Left hindlimb (tissue), 1 donor: ENCODE measurements at places on chromosomes 13 and 19.
A peak's percentile ranks its signal among the peaks of the same experiment; 100 is the strongest.

GRCh38 chr13:62060570-62060969 lies 644.9 kb upstream of the PCDH20 start:
- no peak for DNase-seq

GRCh38 chr13:46360604-46361003 lies 26.4 kb downstream of the RUBCNL start:
- DNase-seq = no peak

- peak; percentile 17 for DNase-seq
Observed at GRCh38 chr13:113656003-113656588, 1.9 kb downstream of the ATP4B start.

GRCh38 chr19:2827022-2827421 lies 7.4 kb downstream of the ZNF554 start:
- no peak for DNase-seq

DNA sequence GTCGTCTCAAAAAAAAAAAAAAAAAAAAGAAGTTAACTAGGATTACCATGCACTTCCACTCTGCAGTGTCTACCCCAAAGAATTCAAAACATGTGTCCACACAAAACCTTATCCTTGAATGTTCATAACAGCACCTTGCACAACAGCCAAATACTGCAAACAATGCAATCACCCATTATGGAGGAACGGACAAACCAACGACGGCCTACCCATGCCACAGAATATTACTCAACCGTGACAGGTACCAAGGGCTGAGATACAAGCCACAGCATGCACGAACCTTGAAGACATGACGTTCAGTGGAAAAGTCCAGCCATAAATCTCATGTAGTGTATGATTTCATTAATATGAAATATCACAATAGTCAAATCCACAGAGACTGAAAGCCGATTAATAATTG lies 3.0 kb upstream of the SHISA7 start:
- DNase-seq = no peak

DNA sequence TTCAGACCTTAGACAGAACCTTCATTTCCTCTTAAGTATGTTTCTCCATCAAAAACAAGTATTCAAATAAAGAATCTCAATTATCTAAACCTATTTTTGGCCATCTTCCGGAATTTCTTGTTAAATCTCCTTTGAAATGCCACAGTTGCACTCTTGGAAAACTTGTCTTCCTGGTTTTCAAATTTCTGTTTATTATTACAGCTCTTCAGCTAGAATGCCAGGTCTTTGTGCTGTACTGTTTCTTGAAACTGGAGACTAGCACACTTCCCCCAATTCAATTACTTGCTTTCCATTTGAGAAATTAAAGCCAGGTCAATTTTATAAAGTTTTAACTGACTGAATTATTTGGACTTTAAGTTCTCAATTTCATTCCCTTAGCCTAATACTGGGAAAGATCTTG lies 10.2 kb downstream of the KCNRG start:
- DNase-seq = no peak

DNA sequence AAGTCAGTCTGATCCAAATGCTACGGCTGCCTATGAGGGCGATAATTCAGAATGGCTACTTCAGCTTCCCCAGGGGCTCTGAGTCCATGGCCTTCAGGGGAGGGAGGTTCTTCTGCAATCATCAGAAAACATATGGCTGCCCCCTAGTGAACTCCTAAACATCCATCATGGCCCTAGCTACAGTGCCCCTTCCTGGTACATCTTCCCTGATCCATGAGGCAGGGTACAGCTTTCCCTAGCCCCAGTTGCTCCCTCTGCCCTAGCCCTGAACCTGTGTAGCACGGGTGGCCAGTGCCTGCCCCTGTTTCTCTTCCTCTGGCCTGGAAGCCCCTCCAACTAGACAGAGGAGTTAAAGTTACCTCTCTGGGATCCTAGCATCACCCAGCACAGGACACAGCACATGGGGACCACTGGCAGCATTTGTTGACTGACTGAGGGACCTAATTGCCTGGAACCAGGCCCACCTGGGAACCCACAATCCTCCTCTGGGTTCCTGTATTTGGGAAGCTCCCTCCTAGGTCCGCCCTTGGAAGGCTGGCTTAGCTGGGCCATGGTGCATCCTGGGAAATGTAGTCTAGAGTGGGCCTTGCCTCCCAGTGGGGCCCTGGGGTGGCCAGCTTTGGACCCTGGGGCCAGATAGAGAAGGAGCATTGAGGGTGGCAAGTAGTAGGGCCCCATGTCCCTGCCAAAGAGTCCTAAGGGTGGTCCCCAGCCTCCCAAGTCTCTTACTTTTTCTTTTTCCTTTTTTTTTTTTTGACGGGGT lies 17.7 kb upstream of the SEMA6B start:
- DNase-seq = no peak

GRCh38 chr19:52938761-52939160 lies 15.5 kb upstream of the ZNF888 start:
- DNase-seq = no peak

- DNase-seq = no peak
Observed at GRCh38 chr13:81078048-81078447, 737.1 kb upstream of the SPRY2 start.

GRCh38 chr19:41734585-41734984 lies 20.7 kb upstream of the CEACAM6 start:
- DNase-seq = no peak

GRCh38 chr13:77387607-77388200 lies 60.8 kb upstream of the MYCBP2 start:
- no peak for DNase-seq

GRCh38 chr19:1889907-1890306 lies 4.6 kb upstream of the ABHD17A start:
- no peak for DNase-seq

DNA sequence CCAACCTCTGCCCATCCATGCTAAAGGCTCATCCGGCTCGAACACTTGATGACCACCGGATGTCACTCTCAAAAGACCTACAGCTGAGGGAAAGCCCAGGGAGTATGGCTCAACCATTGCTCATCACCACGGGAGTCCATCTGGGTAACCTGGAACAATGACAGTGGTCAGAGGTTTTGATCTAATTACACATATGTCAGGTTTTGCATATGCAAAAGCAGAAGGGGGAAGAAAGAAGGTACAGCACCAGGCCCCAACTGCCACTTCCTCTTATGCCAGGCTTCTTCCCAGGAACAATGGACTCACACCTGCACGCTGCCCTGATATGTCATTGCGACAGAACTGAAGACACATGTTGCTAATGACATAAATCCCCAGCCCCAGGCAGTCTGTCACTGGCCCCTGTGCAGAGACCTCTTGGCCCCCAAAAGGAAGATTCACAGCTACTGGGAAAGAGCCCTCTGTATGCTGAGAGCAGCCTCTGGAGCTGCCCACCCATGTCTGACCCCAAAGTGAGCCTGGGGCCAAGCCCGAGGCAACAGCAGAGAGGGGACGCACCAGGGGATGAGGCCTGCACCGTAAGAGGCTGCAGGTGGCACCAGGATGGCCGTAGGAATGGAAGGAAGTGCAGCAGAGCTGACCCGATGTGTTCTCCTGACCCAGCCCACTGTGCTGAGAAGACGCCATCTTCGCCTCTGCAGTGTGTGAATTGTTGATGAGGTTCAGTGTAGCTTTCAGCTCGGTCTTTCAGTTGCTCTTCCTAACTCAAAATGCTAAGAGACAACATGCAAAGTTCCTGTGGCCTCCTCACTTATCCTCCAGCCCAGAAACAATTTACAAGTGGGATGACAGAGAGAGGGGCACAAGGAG lies 26.3 kb downstream of the EPS15L1 start:
- DNase-seq = no peak

DNA sequence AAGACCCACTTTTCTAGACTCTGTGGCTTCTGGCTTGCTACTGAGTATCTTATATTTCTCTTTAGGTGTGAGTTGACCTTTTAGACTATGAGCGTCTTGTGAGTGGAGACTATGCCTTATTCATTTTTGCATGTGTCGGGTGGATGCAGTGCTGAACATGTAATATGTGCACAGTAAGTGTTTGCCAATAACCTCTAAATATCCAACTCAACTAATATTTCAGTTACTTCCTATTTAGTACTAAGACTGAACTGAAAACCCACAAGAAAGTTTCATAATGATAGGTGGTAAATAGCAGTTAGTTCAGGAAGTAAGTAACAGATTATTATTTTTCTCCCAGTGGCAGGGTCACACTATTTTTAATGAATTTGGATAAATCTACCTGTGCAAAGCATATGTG lies 269.3 kb downstream of the KCNRG start:
- DNase-seq = no peak

DNA sequence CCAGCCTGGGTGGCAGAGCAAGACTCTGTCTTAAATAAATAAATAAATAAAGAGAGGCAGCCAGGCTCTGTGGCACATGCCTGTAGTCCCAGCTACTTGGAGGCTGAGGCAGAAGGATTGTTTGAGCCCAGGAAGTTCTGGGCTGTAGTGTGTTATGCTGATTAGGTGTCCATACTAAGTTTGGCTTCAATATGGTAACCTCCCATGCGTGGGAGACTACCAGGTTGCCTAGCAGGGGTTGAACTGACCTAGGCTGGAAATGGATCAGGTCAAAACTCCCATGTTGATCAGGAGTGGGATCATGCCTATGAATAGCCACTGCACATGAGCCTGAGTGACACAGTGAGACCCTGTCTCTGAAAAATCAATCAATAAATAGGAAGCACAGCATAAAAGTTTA lies 4.0 kb upstream of the SNRNP70 start:
- no peak for DNase-seq

DNA sequence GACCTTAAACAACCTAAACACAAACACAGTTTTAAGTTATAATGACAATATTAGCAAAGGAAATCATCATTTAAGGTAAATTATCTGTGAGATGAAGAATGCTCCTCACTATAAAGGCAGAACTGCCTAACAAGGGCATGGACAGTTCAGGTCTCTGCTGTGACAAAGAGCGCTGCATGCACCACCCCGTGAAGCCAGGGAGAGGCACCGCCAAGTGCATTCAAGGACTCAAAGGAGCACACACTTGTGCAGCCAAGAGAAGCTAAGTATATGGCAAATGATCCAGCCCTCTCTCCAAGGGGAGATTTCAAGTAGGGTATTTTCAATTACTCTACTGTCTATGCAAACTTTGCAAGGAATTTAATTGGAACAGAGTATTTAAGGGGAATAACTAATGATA lies 126.0 kb downstream of the RAP2A start:
- DNase-seq = no peak

DNA sequence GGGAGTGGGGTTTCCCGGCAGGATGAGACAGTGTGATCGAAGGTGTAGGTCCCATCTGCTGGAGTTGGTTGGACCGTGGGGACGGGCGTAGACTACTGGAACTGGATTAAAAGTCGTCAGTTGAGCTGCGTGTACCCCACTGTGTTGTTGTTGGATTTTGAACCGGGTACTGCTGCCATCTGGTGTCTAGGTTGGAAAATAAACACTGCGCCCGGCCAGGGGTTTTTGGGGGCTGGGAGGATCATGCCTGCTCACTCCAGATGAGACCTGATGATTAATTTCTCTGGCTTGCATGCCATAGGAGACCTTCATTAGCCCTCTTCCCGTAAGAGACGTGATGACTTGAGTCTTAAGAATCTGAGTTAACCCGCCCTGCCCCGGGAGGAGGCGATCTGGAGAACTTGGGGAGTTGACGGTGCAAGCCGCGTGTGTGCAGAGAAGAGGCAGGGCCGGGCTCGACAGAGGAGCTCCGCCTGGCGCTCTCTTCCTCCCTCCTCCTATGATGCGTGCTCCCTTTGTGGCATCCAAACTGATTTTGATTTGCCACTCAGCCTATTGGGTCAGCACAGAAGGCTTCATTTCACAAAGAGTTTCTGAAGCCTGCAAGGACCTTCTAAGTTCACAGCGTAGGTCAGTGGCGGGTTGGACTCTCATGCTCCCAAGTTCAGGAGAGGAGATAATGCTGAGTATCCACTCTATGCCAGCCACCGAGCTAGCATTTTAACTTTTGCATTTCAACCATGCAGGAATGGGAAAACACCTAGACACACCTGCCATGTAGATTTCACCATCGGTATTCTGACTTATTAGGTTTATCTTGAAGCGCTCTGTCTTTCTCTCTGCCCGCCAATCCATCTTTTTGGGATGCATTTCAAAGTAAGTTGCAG lies 2.7 kb downstream of the UHRF1 start:
- DNase-seq = peak; percentile 79

DNA sequence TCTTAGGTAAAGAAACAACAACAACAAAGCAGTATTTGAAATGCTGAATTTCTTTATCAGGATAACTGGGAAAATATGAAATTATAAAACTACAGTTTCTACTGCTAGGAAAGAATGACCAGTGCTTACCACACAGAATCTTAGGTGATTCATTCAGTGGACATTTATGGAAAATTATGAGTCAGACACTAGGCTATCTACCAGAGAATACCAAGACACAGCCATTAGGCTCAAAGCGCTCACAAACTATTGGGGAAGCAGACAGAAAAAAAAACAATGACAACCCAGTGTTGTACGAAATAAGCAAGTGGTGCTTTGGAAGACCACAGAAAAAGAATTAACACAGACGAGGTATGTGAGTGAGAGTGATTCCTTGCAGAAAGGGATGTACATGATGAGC lies 1019.5 kb downstream of the PCDH9 start:
- DNase-seq = no peak

GRCh38 chr13:40191186-40191980 lies 475.1 kb downstream of the FOXO1 start:
- no peak for DNase-seq

- peak; percentile 61 for DNase-seq
Observed at GRCh38 chr19:51724543-51724942, 752 bp upstream of the HAS1 start.

DNA sequence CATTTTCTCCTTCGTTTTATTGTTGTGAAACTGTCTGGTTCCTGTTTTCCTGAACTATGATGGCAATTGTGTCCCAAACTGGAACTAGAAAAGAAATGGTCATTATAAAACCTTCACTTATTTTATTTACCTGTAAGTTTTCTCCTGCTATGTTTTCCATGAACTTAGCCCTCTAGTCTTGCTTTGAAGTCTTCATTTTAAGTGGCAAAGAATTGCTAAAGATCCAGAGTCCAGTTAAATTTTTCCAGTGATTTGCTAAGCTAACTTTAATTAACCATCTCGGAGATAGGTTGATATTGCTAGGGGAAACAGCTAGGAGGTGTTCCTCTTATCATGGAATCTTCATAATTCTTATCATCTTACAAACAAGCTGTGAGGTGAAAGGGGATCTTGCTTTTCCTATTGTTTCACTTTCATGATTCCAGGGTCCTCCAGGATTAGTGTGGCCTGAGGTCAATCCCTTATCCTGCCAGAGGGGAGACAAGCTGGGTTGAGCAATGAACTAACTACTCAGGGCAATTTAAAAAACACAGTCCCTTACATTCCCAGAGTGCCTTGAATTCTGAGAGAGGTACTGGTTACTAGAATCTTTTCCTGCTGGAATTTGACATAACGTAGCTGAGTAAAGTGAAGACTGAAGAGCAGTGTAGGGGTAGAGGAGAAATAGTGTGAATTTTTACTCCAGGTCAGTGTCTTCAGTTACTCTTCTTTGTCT lies 112.5 kb downstream of the ESD start:
- no peak for DNase-seq

DNA sequence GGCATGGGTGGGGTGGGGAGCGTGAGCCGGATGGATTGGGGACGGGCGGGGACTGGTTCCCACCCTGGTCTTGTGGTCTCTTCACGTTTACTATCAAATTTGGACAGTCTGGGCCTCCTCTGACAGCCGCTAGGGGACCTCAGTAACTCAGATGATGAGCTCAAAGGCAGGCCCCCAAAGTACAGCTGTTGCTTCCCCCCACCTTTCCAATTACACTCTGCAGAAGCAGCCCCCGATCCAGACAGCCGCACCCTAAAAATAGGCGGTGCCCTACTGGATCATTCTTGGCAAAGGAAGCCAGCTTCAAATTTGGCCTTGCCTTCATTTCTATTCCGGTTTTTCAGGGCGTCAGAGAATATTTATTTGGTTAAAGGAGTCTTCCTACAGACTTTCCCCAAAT lies 1.9 kb upstream of the FOXO1 start:
- DNase-seq = peak; percentile 66
